ENCODE measurements at places on chromosomes 5 and 9.

GRCh38 chr5:111461934-111462333 lies 50.4 kb downstream of the STARD4 start:
- DNase-seq, result no peak

DNA sequence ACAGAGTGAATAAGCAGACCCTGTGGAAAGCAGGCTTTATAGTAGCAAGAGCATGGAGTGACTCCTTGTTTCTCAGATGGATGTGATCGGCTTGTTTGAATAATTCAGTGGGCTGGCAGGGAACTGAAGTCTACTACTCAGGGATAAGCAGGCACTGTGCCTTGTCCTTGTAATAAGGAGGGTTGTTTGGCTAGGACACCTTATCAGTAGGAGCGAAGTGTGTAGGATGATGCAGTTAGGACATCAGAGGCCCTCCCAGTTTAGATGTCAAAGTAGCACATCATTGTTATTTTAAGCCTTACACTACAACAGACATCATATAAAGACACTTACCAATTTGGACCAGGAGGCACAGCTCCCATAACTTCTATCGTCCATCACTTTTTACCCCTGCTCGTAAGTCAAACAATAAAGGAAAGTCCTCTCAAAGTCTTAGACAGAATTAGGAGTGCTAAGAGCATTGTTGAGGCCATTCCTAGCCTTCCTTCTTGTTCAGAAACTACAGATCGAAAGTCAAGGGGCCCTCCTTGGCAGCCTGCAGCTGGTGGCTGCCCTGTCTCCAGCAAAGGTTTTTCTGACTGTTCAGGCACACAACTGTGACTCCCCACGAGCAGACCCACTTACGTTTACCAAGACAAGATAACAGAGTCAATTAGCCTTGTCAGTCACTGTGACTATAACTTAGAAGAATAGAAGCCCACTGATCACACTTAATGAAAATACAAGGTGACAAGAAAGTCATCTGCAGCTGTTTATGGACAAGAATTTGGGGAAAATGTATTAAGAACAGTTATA lies 218.6 kb downstream of the SNX18 start:
- no peak for DNase-seq

GRCh38 chr9:114015607-114016006 lies 62.5 kb downstream of the AMBP start:
- DNase-seq, result no peak

DNA sequence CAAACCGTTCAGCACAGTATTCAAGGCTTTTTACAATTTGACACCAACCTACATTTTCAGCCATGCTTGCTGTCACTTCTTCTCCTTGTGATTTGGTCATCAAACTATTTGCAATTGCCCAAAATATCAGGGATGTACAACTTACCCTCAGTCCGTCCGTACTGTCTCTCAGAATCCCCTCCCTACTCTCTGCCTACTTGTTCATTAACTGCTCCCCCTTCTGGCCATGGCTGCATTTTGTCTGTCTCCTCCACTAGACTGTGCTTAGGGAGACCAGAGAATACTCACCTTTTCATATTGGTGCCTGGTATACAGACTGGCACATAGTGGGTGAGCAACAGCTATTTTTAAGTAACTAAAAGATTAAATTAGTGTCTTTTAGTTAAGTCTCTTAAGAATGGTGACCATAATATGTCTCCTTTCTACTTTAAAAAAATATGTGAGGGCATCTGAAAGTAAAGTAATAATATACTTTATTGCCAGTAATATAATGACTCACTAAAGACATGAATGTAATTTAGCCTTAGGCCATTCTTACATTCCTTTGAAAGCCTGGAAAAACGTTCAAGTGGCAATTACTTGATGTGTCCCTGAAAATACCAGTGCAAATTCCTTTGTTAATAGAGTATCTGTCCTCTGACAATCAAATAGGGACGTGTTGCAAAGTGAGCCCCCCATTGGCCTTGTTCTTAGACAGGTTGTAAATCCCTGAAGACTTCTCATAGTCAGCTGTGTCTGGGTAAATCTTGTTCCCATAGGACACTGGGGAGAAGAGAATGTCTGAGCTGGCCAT lies 27.8 kb downstream of the PRLR start:
- peak; percentile 30 for DNase-seq

DNA sequence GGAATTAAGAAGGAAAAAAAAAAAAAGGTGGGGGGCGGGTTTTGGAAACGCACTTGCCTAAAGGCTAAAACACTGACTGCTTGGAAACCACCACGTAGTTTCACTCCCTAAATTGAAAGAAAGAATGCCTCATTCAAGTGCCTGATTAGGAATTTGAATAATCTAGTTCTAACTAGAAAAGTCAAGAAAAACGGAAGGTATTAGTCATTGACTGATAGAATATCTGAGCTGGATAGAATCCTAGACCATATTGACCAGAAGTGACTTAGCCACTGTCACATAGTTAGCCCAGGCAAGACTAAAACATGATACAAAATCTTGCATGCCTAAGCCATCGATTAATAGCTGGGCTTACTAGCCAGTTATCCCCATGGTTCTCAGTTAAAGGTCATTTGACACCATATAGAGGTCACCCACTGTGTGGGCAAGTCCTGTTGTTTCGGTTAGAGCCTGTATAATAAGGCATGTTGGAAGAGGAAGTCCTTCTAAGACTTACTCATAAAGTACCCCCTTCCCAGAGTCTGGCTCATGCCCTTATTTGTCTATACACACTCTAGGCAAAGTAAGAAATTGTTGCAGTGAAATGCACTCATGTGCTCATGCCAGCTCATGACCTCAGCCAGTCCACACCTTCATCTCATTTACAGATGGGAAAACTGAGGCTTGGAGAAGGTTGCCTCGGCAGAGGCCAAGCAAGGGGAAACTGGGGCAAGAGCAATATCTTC lies 40.2 kb downstream of the SH3RF2 start:
- DNase-seq, result no peak

DNA sequence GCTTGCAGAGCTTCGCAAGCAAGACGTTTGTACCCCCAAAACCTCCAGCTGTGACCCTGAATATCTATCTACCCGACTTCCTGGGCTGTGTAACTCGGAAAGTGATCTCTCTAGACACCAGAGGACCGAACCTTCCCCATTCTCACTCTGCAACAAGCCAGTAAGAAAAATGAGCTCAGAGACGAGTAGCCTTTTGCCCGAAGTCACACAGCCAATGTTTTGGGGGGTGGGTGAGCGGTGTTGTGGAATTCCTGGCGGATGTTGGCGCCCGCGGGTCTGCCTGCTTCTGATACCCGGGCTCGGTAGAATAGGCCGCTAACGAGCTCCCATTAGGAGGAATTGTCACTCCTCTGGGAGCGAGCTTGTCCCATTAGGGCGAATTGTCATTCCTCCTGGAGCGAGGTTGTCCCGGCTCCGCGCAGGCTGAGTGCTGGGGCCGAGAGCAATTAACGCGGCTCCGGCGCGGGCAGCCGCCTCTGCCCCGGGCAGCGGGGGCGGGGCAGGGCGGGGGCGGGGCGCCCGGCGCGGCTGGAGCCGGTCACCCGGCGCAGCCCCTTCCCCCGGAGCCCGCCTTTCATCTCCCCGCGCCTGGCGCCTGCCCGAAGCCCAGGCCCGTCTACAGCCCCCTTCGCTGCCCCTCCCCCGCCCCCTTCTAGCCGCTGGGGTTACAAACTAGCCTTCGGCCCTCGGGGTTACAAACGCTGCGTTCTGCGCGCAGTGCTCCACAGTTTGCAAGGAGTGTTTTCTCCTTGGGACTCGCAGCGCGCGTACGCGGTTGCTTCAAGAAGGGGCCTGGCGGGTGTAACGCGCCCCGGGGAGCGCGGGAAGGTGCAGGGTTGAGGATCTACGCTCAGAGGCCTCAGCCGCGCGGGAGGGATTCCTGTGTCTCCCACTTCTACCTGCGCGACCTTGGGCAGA lies 3.5 kb upstream of the MSX2 start:
- no peak for DNase-seq

DNA sequence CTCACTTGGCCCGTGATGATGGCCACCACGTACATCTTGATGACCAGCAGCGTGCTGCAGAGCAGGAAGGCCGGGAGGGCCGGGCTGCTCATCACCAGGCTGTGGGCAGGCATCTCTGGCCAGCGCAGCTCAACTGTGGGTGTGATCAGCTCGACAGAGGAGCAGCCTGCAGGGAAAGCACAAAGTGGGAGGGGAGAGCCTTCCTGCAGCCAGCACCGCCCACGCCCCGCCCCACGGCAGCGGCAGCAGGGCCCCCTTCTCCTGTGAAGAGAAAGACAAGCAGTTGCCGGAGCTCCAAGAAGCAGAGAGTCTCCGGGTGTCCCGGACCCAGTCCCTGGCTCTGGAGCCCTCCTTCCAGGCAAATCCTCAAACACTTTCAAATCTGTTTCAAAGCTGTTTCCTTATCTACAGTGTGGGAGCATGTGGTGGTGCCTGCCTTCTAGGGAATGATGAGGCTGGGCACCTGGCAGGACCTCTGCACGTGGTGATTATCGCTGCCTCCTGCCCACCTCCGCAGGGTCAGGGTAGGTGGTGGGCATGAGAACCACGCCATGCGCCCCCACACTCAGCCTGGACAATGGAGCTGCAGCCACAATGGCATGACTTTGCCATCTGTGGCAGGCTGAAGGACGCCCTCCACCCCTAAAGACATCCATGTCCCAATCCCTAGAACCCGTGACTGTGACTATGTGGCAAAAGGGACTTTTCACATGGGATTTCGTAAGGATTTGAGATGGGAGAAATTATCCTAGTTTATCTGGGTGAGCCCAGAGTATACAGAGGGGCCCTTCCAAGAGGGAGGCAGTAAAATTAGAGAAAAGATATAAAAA lies at the start of gene PTGES:
PTGES (minus strand) TSS at position 143 of the 830 bp plus-strand sequence; CDS start at position 113, 30 bp downstream.
- DNase-seq, result peak; percentile 62

DNA sequence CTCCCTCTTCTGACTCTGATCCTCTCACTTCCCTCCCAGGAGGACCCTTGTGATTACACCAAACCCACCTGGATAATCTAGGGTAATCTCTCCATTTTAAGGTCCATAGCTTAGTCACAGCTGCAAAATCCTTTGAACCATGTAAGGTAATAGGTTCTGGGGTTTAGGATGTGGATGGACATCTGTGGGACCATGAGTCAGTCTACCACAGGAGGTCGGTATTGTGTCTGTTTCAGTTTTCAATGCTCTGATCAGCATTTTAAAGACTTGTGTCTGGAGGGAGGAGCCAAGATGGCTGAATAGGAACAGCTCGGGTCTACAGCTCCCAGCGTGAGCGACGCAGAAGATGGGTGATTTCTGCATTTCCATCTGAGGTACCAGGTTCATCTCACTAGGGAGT lies 112.6 kb downstream of the CAVIN4 start:
- no peak for DNase-seq

- peak; percentile 36 for DNase-seq
Observed at GRCh38 chr5:368183-369084, 46.9 kb downstream of the AHRR start.

DNA sequence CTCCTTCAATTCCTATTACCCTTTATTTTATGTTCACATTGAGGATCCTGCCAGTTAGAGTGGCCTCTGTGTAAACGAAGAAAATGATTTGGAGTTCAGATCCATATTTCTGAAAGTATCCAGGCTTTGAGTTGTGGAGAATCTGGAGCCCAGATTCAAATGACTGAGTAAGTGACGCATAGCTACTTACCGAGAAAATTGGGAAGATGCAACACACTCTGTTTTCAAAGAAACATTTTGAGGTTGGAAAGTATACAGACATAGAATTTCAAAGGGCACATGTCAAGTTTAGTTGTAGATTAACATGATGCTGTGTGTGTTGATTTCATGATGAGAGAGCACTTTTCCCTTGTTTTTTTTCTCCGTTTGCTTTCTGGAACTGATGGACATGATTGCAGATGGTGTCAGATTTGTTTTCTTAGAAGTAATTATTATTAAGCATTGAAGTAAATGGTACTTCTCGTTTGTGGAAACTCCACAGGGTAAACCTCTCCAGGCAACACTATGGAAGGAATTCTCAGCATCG lies 148.1 kb downstream of the KDM4C start:
- no peak for DNase-seq

- DNase-seq, result no peak
Observed at GRCh38 chr9:135146766-135147473, 59.5 kb downstream of the OLFM1 start.

GRCh38 chr5:157100140-157100679 lies 8.6 kb downstream of the HAVCR2 start:
- no peak for DNase-seq

DNA sequence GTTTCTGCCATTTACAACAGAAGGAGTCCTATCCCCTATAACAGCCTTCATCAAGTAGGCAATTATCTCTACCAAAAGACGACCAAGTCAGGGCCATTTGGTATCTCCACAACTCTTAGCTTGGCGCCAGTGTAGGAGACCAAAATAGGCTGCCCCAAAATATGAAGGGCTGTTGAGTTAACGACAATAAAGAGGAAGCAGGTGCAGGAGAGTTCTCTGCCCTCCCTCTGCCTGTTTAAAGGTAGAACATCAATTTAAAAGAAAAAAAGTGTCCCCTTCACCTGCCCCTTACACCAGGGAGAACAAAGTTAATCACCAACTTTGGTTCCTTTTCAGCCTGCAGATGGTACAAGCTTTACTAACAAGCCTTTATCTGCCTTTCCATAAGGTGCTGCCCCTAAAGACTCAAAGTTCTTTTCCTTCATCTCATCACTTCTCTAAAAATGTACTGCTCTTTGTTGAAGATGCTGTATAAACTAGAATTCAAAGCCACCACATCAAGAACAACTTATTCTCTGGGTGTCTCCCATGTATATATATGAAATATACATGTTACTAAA lies 33.3 kb downstream of the PPP1R2B start:
- no peak for DNase-seq

DNA sequence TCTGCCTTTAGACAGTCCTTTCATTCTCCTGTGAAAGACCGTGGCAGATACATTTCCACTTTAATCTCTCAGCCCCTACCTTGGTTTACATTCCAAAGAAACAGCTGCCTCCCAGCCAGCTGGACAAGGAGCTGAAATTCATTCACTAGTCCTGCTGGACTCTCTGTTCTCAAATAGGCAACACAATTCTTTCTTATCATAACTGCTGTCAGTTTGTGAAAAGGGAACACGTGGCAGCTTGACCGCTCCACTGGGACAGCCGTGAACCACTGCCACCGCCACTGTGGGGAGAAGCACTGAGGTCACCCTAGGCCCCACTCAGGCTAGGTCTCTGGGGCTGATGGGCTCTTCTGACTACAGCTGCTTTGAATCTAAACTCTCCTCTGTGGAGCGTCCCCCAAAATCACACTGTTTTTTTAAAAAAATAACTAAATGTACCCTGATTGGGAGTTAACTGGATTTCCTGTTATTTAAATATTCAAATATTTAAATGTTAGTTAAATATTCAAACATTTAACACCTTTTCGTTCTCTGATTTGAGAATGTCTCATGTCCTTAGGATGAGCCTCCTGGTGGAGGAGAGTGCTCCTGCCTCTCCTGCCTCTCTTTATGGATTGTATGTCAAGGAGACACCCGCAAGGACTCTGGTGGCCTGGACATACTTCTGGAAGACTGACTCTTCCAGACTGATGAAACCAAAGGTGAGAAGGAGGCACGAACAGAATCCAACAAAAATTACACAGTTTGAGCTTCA lies 120.1 kb downstream of the BOD1 start:
- no peak for DNase-seq

GRCh38 chr9:35364817-35365585 lies 124.9 kb upstream of the RUSC2 start:
- no peak for DNase-seq

DNA sequence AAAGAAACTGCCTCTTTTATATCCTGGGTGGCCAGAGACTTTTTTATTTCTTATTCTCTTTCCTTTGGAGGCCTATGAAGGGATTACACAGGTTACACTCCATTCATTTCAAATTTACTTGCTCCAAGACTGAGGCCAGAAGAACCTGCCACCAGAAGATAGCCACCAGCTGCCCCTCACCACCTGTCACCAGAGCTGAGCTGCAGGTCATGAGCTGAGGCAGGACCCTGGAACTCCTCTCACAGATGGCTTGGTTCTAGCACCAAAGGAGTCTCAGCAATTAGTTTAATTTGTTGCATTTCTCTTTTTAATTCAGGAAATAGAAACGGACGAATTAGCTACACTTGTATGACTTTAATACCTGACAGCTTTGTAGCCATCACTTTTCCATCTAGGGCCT lies 313.9 kb downstream of the SPOCK1 start:
- DNase-seq, result no peak

Data from activated CD8-positive, alpha-beta T cell treated with anti-CD3 and anti-CD28 coated beads, Interleukin-2, amount 10 ng/mL, durations not matched to agents 7 days and 5 days (primary cell).